ENCODE measurements at places on chromosomes 11 and 22. TPM values are rescaled to one million over a fixed set of nuclear protein-coding genes. Genes with fewer than 3 reads are reported as not detected.

The SPON1 gene
- 33.4 TPM for total RNA-seq

The KRTAP5-7 gene
- under 0.01 TPM for total RNA-seq

The OR4C13 gene
- not detected for total RNA-seq

The CD6 gene
- 0.82 TPM for total RNA-seq

The USH1C gene
- total RNA-seq = not detected

The NELL1 gene
- 65.6 TPM for total RNA-seq

The KCNK7 gene
- total RNA-seq = not detected

The SMC1B gene
- not detected for total RNA-seq

The NCR3LG1 gene
- 10.2 TPM for total RNA-seq

The PGR gene
- under 0.01 TPM for total RNA-seq

The ZP1 gene
- not detected for total RNA-seq

The LRRC56 gene
- total RNA-seq = 1.2 TPM

The CHRM1 gene
- 14.3 TPM for total RNA-seq

The OR51B2 gene
- total RNA-seq = 0.41 TPM

The CASP5 gene
- not detected for total RNA-seq

The GVQW3 gene
- total RNA-seq = 16.3 TPM

The SAA4 gene
- not detected for total RNA-seq

The CALCA gene
- not detected for total RNA-seq

The FAM227A gene
- total RNA-seq = 4.9 TPM

The OR52N5 gene
- not detected for total RNA-seq
